Placental pericyte (primary cell): ENCODE measurements at places on chromosomes 2 and 18. TPM values are rescaled to one million over a fixed set of nuclear protein-coding genes. Genes with fewer than 3 reads are reported as not detected.

Gene GKN1
- 0.22 TPM in 1 of 2 replicates, not detected in the other for total RNA-seq

Gene ERBB4
- 0.14 TPM in 1 of 2 replicates, not detected in the other for total RNA-seq

Gene SNORC
- 2.0 and 2.2 TPM in 2 replicates for total RNA-seq

Gene CELF4
- total RNA-seq: not detected in 2 replicates

Gene C2orf49
- total RNA-seq: 13.5 and 23.4 TPM in 2 replicates

Gene HAT1
- 20.8 and 60.4 TPM in 2 replicates for total RNA-seq

Gene MROH2A
- total RNA-seq: not detected in 2 replicates

Gene INHA
- 0.22 TPM in 1 of 2 replicates, not detected in the other for total RNA-seq

Gene CTAGE1
- total RNA-seq: not detected in 2 replicates

Gene ERFE
- 2.4 and 7.3 TPM in 2 replicates for total RNA-seq

Gene NAB1
- total RNA-seq: 54.9 and 71.0 TPM in 2 replicates

Gene LYPD1
- 5.5 and 108 TPM in 2 replicates for total RNA-seq

Gene GALR1
- total RNA-seq: not detected in 2 replicates

Gene IL36G
- not detected in 2 replicates for total RNA-seq

Gene PAX8
- total RNA-seq: 2.9 and 3.1 TPM in 2 replicates

Gene NT5C1B
- total RNA-seq: not detected in 2 replicates

Gene VIT
- total RNA-seq: 0.22 TPM in 1 of 2 replicates, not detected in the other

Gene CNDP1
- total RNA-seq: 0.22 TPM in 1 of 2 replicates, not detected in the other

Gene RAB27B
- 20.5 and 24.5 TPM in 2 replicates for total RNA-seq

Gene DPP4
- 71.4 and 636 TPM in 2 replicates for total RNA-seq

Gene SERPINB12
- not detected in 2 replicates for total RNA-seq

Gene KYNU
- 4.6 and 11.6 TPM in 2 replicates for total RNA-seq

Gene CCBE1
- 0.44 and 8.7 TPM in 2 replicates for total RNA-seq

Gene IWS1
- 33.2 and 35.7 TPM in 2 replicates for total RNA-seq

Gene SLC14A1
- total RNA-seq: 13.6 and 18.2 TPM in 2 replicates

Gene CSRNP3
- total RNA-seq: under 0.01 and 0.43 TPM in 2 replicates

Gene RABL2A
- total RNA-seq: 7.4 and 10.3 TPM in 2 replicates

Gene PRKAG3
- total RNA-seq: not detected in 2 replicates

Gene HJURP
- 3.3 and 56.3 TPM in 2 replicates for total RNA-seq

Gene CYBRD1
- 95.3 and 139 TPM in 2 replicates for total RNA-seq

Gene KCNG2
- total RNA-seq: not detected in 2 replicates

Gene DNAH6
- total RNA-seq: under 0.01 TPM in 2 replicates

Gene AKAIN1
- not detected in 2 replicates for total RNA-seq

Gene TMEM247
- 0.43 and 0.44 TPM in 2 replicates for total RNA-seq

Gene ACTR1B
- 40.3 and 69.9 TPM in 2 replicates for total RNA-seq

Gene RAB12
- total RNA-seq: 42.2 and 56.0 TPM in 2 replicates

Gene FLACC1
- total RNA-seq: 0.44 and 1.4 TPM in 2 replicates

Gene CDK15
- 1.3 and 7.0 TPM in 2 replicates for total RNA-seq

Gene IL36RN
- under 0.01 TPM in 1 of 2 replicates, not detected in the other for total RNA-seq

Gene CYP26B1
- under 0.01 and 4.9 TPM in 2 replicates for total RNA-seq

Gene SNRPD1
- 7.9 and 12.3 TPM in 2 replicates for total RNA-seq

Gene ANKRD12
- total RNA-seq: 34.6 and 37.9 TPM in 2 replicates

Gene SESTD1
- 10.3 and 12.5 TPM in 2 replicates for total RNA-seq

Gene REG3G
- total RNA-seq: not detected in 2 replicates

Gene QPCT
- 11.2 and 49.1 TPM in 2 replicates for total RNA-seq

Gene CYRIA
- total RNA-seq: 0.22 and 0.43 TPM in 2 replicates

Gene HDHD2
- total RNA-seq: 11.8 and 16.0 TPM in 2 replicates

Gene DTNA
- 8.0 and 11.8 TPM in 2 replicates for total RNA-seq

Gene TDRD15
- total RNA-seq: not detected in 2 replicates

Gene LRATD1
- 0.43 TPM in 1 of 2 replicates, not detected in the other for total RNA-seq

Gene CBLN2
- total RNA-seq: 13.9 TPM in 1 of 2 replicates, not detected in the other

Gene NGEF
- under 0.01 and 0.57 TPM in 2 replicates for total RNA-seq

Gene HOXD9
- total RNA-seq: 1.7 TPM in 1 of 2 replicates, not detected in the other

Gene CNGA3
- total RNA-seq: not detected in 2 replicates

Gene ING5
- 12.7 and 18.8 TPM in 2 replicates for total RNA-seq

Gene FARSB
- 10.3 and 31.9 TPM in 2 replicates for total RNA-seq

Gene MYOM1
- 0.14 and 0.22 TPM in 2 replicates for total RNA-seq
